NCI-H748 treated with DMSO at 0.1 percent for 48 hours (cell line): ENCODE measurements at places on chromosomes 12 and 14.

GRCh38 chr14:100677152-100677551 lies 49.5 kb upstream of the DLK1 start:
- DNase-seq, result no peak

GRCh38 chr14:23525611-23526010 lies 26.0 kb downstream of the ZFHX2 start:
- no peak for DNase-seq

DNA sequence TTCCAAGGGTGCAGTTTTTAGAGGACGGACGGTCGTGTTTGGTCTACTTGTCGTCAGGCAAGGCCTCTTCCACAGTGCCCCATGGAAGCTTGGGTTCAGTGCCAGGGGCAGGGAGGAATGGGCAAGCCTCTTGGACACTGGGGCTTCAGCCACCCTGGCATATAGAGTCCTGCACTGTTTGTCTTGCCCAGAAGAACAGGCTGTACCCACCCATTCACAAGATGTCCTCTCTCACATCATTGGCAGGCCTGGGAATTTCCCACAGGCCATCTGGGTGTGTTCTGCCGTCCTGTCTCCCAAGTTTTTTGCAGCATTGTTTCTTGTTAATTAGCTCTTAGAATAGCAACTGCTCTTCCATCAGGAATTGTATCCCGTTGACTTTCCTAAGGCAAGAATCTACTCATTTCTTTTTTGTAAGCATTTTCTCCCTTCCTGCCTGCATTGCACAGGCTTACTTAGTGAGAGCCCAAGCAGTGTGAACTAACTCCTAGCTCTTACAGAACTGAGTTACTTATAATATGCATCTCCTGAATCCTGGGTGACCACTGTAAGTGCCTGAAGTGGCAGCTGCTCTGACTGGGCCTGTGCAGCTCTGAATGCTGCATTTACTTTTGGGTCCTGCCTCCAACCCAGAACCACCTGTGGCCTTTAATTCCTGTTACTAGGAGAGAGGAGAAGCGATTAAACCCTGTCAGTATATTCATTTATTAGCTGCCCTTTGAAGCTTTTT lies 149.4 kb upstream of the HIF1A start:
- DNase-seq, result no peak

DNA sequence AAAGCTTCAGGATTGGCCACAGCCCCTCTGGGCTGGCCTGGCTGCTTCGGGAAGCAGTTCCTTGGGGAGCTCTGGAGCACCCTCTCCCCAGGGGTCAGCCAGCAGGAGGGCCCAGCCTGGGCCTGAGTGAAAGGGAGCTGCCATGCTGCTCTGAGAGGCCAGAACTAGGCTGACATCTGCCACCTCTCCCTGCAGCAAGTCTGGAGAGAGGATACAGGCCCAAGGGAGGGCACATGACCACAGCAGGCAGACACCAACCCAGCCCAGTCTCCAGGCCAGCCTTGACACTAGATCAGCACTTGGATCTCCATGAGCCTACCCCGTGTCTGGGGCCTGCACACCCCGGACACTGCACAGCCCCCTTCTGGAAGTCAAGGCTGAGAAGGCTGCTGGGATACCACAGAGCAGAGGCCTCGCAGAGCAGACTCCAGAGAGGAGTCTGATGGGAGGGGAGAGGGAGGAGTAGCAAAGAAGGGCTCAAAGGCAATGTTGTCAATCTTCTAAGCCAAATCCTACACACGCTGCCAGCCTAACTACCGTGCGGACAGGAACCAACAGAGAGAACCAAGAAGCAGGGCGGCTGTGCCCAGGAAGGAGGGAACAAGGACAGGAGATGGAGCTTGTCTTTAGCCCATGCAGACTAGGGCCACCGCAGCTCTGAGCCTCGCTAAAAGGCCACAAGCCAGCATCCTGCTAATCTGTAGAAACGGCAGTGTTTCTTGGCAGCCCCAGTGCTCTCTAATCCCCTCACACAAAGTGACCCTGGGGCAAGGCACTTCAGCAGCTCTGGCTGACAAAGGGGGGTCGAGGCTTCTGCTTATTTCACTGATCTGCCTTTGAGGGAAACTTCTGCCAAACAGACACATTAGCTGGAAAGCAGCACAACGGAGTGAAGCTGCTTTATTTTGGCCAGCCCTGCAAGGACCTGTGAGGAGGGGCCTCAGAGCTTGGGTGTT lies 12.9 kb downstream of the COL2A1 start:
- DNase-seq, result no peak
